Fibroblast of gingiva (primary cell): ENCODE measurements at places on chromosomes 6 and 20.

DNA sequence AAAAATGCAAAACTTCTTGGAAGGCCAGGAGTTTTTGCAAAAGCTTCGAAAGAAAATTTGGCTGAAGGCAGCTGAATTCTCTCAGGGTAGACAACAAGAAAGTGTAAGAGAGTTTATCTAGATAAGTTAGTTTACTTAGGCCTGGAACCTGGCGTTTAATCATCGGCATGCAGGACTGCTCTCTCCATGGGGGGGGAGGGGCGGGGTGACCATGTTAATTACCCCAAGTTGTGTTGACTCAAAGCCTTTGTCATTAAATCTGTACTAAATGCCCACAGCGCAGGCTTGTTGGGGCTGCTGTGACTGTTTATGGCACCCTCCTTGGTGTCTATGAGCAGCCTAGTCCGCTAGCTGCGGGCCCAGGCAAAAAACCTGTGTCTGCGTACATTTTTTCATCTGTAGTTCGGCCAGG is 20.1 kb upstream of the ZNF451 start:
- no peak for DNase-seq

- DNase-seq = no peak
These were observed 326.8 kb upstream of the ARID1B start for GRCh38 chr6:156450421-156450820.

DNA sequence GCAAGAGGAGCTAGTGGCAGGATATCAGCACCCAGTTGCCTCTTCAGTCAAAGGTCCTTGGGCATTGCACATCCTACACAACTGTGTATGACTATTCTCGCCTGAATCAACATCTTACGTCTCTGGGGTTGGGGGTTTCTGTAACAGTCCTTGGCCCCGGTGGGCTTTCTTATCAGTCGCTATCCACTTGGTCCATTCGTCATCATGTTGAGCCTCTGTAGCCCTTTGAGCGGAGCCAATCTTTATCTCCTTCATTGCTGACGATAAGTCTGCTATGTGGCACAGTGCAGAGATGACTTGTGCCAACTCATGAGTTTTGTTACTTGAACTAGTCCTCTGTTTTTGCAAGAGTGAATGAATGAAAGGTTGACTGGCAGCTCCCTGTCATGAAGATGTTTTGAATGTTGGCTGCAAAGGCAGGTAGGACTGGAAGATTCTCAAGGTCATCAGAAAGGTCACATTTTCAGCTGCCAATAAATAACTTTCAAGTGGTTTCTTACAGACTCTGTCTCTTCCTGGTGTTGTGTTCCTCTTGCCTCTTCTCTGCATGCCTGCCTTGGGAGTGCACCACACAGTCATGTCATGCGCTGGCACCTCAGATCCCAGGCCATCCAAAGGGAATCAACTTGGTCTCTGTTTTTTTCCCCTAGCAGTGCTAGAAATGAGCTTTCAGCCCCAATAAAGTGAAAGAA is 238.9 kb downstream of the SLC24A3 start:
- no peak for DNase-seq

- DNase-seq = no peak
These were observed 36.4 kb downstream of the ANKRD60 start for GRCh38 chr20:58192065-58192464.

DNA sequence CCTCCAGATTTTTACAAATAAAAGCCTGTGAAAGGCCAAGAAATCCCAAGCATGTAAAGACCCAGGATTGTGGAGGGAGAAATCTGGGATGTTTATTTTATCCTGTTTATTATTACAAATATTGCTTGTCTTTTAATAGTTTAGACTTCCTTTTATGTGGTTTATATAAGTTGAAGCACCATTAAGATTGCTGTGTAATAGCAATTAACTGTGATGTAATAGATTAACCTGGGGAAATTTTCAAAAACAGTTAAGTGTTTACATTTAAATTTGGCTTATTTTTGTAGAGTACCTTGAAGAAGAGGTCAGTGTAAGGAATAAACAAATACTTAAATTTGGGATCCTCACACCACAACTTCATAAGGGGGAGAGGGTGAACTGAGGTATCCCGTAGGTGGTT is 27.0 kb downstream of the VAPB start:
- no peak for DNase-seq

GRCh38 chr6:125083684-125083990 is 69.9 kb upstream of the TPD52L1 start:
- no peak for DNase-seq

DNA sequence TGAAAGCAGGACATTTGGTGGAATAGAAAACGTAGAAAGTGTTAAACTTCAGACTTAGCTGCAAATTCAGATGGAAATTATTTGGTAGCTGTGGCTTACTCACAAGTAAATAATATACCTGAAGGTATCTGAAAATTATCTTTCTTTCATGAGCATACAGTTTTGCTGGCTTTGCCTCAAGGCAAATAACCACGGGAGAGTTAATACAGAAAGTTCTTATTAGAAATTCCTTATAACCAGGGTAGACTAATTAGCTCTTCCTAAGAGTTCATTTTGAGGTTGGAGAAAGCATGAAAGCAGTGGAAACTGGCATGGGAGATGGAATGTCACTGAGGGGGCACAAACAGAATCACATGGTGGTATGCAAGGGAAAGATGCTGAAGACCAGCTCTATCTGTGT is 217.5 kb downstream of the CD83 start:
- no peak for DNase-seq
